ENCODE measurements at places on chromosomes 2 and 18. TPM values are rescaled to one million over a fixed set of nuclear protein-coding genes. Genes with fewer than 3 reads are reported as not detected.

PDE11A gene
- total RNA-seq: not detected

DNA sequence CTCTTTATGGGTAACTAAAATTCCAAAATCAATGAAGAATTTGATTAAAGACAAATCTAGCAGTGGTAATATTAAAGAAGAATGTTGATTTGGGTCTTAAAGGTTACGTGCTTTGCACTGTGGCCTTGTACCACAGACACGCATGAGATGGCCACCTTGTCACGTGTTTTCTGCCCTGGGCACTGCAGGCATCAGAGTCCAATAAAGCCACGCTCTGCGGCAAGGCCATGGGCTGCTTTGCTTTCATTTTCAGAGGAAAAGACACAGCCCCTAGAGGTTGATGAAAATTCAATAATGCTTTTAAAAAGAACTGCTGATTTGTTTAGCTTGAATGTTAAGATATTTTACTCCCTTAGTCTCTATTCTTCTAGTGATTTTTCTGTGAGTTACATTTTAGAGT is 30.4 kb downstream of the AOX1 start:
- H3K4me1 ChIP-seq: peaks cover 10% of the 10 kb centered on the region
- H3K36me3 ChIP-seq: no peaks in the 10 kb centered on the region
- peaks cover 4% of the 10 kb centered on the region for H3K27me3 ChIP-seq
- DNase-seq: no peak

- H3K36me3 ChIP-seq: peaks cover 22% of the 10 kb centered on the region
- H3K4me3 ChIP-seq: no peak overlapping the region
- DNase-seq: no peak
- H3K27me3 ChIP-seq: no peaks in the 10 kb centered on the region
Observed at GRCh38 chr2:186518945-186519344, 32.9 kb downstream of the ZC3H15 start.

DNA sequence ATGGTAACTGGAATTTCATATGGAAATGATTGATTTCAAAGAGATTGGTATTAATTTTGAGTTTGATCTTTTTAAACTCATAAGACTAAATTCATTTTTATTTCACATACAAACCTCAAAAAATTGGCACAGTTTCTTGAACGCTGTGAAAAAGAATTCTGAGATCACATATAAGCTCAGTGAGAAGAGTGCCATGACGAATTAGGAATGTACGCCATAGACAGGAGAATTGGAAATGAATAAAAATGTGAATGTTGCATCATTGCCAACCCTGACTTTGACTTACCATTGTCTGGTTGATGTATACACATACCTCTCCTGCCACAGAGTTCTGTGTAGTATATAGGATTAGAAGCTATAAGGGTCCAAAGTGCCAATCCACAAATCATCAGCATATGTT is 290.4 kb upstream of the ZC3H15 start:
- H3K27ac ChIP-seq: no peak overlapping the region
- no peaks in the 10 kb centered on the region for H3K4me1 ChIP-seq
- no peaks in the 10 kb centered on the region for H3K27me3 ChIP-seq

GRCh38 chr2:56743807-56744206 is 560.0 kb downstream of the CCDC85A start:
- no peaks in the 10 kb centered on the region for H3K4me1 ChIP-seq
- no peak for DNase-seq
- H3K36me3 ChIP-seq: no peaks in the 10 kb centered on the region
- no peak overlapping the region for H3K27ac ChIP-seq

- no peaks in the 10 kb centered on the region for H3K27me3 ChIP-seq
- H3K4me1 ChIP-seq: no peaks in the 10 kb centered on the region
- no peak overlapping the region for H3K27ac ChIP-seq
- no peak overlapping the region for H3K4me3 ChIP-seq
- DNase-seq: no peak
Observed at GRCh38 chr18:44258576-44258975, 422.1 kb upstream of the SETBP1 start.

Measured in activated naive CD8-positive, alpha-beta T cell treated with anti-CD3 and anti-CD28 coated beads, Interleukin-2, amount 10 ng/mL, durations not matched to agents 7 days and 5 days (primary cell).